Right renal pelvis (tissue), 4 donors: ENCODE measurements at places on chromosomes 12 and 14.

DNA sequence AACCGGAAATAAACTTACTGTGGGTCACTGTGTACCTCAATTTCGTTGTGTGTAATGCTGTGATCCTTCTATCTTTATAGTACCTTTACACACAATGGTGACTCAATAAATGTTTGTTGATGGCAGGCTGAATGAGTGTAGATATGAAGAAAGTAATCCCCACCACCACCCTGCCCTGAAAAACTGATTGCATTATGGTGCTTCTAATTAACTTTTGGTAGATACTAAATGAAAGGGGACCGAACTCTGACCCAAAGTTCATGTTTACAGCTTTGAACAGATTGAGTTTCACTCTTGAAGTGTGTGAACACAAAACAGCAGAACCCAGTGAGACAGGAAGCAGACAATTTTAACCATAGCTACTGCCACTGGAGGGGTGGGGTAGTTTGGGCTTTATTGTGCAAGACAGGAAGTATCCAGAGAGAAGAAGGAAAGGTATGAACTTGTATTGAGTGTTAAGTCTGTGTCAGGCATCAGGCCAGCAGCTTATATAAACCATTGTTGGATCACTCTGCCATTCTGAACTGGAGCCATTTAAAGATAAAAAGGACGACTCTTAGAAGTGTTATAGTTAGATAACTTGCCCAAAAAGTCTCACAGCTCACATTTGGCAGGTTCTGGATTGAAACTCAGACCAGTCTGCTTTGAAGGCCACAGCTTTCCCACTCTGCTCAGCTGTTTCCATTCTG lies 197.0 kb upstream of the AMIGO2 start:
- no peak for DNase-seq

DNA sequence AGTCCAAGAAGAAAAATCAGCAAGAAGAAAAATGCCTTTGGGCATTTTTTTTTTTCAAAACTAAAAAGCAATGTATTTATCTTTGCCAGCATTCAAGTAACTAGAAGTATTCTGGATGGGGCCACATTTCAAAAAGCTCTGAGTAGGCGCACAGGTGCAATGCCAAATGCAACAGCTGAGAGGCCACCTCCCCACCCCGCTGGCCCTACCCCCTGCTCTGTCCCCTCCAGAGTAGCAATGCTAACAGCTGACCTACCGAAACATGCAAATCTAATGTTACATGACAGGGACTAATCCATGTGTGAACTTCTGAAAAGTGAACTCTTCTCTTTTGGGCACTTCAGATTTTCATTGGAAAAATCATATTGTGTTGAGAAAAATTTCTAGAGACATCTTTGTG lies 153.7 kb upstream of the SLC38A2 start:
- DNase-seq: no peak

- no peak for DNase-seq
Observed at GRCh38 chr14:91235841-91236240, 8.7 kb downstream of the GPR68 start.

DNA sequence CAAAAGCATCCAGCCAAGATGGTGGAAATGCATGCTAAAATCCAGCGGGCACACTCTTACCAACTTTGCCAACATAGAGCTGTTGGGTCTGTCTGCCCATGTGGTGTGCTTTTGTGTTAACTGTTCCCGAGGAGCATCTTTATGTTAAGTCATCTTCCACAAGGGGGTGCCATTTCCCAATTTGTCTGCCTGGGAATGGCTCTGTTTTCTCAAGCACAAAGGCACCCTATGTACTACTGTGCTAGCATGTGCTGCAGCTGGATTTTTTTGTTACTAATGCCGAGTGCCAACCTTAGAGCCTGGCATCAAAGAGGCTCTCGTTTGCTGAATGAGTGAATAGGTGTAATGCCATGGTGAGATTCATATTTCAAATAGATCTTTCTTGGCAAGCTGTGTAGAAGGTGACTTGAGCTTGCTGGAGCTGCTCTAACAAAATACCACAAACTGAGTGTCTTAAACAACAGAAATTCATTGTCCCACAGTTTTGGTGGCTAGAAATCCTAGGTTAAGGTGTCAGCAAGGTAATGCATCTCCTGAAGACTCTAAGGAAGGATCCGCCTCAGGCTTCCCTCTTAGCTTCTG lies 74.3 kb downstream of the TRHDE start:
- DNase-seq: peak; percentile 83

- DNase-seq: no peak
Observed at GRCh38 chr12:64675795-64676194, 65.5 kb downstream of the RASSF3 start.

DNA sequence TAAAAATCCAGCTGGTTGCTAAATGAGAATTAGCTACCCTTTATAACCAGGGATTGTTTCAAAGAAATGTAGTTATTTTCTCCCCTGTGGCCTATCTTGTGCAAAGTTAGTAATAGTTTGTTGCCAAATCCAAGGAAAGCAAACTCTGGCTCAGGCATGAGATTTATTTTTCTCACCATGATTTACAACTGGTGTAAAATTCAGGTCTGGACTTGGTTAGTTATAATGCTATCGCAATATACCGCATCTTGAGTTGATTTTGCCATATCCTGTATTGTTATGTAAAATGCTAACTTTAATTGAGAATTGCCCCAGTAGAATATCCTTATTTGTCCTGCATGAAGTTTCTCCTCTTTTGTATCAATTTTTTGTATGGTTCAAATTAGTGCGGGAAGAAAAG lies 135.5 kb downstream of the CRADD start:
- DNase-seq: no peak

DNA sequence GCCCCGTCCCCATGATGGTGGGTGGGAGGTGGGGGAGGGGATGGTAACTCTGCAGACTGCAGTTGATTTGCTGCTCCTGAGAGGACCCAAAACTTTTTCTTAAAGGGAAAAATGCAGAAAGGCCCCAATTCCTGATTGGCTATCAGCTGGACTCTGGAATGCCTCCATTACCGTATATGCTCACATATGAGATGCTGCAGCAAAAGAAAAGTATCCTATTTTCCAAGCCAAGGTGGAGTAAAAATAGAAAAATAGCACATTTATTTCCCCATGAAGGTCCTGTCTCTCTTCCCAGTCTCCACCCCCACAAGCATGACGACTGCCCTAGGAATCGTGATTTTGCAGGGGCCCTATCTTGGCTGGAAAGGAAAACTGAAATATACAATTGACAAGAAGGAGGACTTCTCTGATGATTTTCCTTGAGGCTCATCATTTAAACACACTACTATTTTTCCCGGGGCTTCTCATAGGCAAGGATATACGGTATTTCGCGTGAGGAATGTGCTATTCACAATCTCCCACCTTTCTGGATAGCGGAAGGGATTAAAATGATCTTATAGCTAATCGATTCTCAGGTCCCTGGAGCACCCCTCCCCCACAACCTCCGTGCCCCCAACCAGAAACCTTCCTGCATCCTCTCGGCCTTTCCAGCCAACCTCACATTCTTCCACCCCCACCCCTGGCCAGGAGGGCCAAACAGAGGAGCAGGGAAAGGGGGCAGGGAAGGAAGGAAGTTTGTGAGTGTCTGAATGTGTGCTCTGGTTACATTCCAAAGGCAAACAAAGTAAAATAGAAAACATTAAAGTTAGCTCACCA lies 138.9 kb upstream of the CCND2 start:
- no peak for DNase-seq

DNA sequence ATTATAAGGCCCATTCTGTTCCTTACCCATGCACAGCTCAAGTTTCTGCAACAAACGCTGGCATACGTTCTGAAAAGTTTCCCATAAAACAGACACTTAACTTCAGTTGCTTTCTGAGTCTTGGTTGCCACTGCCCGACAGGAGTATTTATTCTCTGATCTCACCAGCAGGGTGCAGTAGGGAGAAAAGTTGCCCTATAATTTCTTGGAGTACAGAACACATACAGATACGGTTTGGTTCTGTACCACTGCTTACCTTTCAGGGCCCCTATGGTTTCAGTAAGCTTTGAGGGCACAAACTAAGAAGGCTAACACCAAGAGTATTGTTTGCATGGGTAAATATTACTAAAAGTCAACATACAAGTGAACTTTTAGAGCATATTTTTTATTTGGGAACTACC lies 77.9 kb downstream of the SPATA7 start:
- no peak for DNase-seq

- no peak for DNase-seq
Observed at GRCh38 chr12:46358791-46359666, 13.5 kb downstream of the SLC38A2 start.

- DNase-seq: no peak
Observed at GRCh38 chr14:103361867-103362266, 23.3 kb upstream of the MARK3 start.

- DNase-seq: no peak
Observed at GRCh38 chr14:101380940-101381339, 180.4 kb upstream of the DIO3 start.

GRCh38 chr12:108498136-108498535 lies 16.9 kb upstream of the FICD start:
- DNase-seq: no peak

- no peak for DNase-seq
Observed at GRCh38 chr14:32677129-32677780, 261.4 kb upstream of the NPAS3 start.

- no peak for DNase-seq
Observed at GRCh38 chr14:64979336-64980074, 7.2 kb upstream of the FNTB start.
